ENCODE measurements at places on chromosomes 11 and 22.

- no peak for DNase-seq
These were observed 7.4 kb downstream of the TOLLIP start for GRCh38 chr11:1302041-1302460.

GRCh38 chr11:70303070-70303469 is 32.6 kb downstream of the PPFIA1 start:
- no peak for DNase-seq

GRCh38 chr22:43998679-43999264 is 25.3 kb upstream of the PARVB start:
- no peak for DNase-seq

DNA sequence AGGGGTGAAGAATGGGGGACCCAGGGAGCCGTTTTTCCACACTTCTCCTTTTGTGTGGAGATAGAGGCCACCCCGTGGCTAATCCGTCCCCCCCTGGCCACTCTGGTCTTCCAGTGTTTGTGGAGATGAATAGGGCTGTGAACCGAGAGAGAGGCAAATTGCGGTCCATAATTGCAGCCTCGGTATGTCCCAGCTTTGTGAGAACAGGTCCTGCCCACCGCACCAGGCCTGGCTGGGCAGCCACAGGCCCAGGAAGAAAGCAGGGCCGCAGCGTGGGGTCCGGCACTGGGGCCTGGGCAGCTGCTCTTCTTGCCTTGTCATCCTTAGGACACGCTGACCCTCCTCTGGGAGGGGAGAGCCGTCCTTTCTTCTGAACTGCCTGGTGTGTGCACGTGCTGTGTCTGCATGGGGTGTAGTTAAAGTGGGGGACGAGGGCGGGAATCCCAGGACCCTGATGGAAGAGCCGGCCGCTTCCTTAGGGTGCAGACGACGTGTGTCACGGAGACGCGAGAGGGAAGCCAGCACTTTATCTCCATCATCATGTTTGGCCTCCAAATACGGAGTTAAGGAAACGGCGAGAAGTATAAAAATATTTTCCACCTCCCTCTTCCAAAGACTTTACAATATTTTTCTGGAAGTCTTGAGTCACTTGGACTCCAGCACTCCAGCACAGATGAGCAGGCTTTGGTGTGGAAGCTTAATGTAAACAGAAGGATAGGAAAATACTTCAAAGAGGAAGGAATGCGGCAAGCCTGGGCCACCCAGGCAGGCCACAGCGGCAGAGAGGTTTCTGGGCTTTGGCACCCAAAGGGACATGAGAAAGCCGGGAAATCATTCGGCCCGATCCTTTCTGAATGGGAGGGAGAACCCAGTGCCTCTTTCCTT is 1248.4 kb downstream of the BRD1 start:
- no peak for DNase-seq

GRCh38 chr11:75790986-75791385 is 22.4 kb downstream of the DGAT2 start:
- no peak for DNase-seq

- DNase-seq: no peak
These were observed 15.9 kb upstream of the GRAMD4 start for GRCh38 chr22:46604306-46604690.

GRCh38 chr11:129580278-129580677 is 204.6 kb downstream of the BARX2 start:
- no peak for DNase-seq

Data from activated T-helper 9 cell treated with anti-CD3 and anti-CD28 coated beads, Interleukin-2, amount 50 U/mL, for 16 hours (primary cell).